ENCODE measurements at places on chromosomes 2 and 18. TPM values are rescaled to one million over a fixed set of nuclear protein-coding genes. Genes with fewer than 3 reads are reported as not detected.

Gene SCN2A
- 0.09 TPM for polyA plus RNA-seq

GRCh38 chr2:102027036-102027980 lies 35.5 kb downstream of the IL1R2 start:
- peak overlapping the region; percentile 82 for H3K27ac ChIP-seq
- H3K27me3 ChIP-seq, result no peaks in the 10 kb centered on the region
- no peak for DNase-seq
- H3K36me3 ChIP-seq, result no peaks in the 10 kb centered on the region
- no peaks in the 10 kb centered on the region for H3K4me1 ChIP-seq
- H3K4me3 ChIP-seq, result no peak overlapping the region

- peaks cover 48% of the 10 kb centered on the region for H3K36me3 ChIP-seq
- H3K4me1 ChIP-seq, result peaks cover 61% of the 10 kb centered on the region
- no peak overlapping the region for H3K27ac ChIP-seq
- DNase-seq, result no peak
- H3K4me3 ChIP-seq, result no peak overlapping the region
- no peaks in the 10 kb centered on the region for H3K27me3 ChIP-seq
Measured at GRCh38 chr2:26778098-26778497, 7.8 kb upstream of the CENPA start.

GRCh38 chr2:176148751-176149421 lies 2.5 kb upstream of the HOXD4 start:
- DNase-seq, result no peak
- no peaks in the 10 kb centered on the region for H3K36me3 ChIP-seq
- no peak overlapping the region for H3K4me3 ChIP-seq
- no peak overlapping the region for H3K27ac ChIP-seq
- H3K27me3 ChIP-seq, result peaks cover 97% of the 10 kb centered on the region
- no peaks in the 10 kb centered on the region for H3K4me1 ChIP-seq

- H3K27ac ChIP-seq, result no peak overlapping the region
- H3K4me3 ChIP-seq, result no peak overlapping the region
- peaks cover 64% of the 10 kb centered on the region for H3K36me3 ChIP-seq
- no peaks in the 10 kb centered on the region for H3K4me1 ChIP-seq
- DNase-seq, result no peak
Measured at GRCh38 chr2:134431838-134432434, 178.1 kb downstream of the MGAT5 start.

GRCh38 chr2:58436872-58437271 lies 195.7 kb upstream of the FANCL start:
- no peak for DNase-seq
- no peaks in the 10 kb centered on the region for H3K36me3 ChIP-seq
- H3K4me3 ChIP-seq, result no peak overlapping the region
- H3K4me1 ChIP-seq, result no peaks in the 10 kb centered on the region

DNA sequence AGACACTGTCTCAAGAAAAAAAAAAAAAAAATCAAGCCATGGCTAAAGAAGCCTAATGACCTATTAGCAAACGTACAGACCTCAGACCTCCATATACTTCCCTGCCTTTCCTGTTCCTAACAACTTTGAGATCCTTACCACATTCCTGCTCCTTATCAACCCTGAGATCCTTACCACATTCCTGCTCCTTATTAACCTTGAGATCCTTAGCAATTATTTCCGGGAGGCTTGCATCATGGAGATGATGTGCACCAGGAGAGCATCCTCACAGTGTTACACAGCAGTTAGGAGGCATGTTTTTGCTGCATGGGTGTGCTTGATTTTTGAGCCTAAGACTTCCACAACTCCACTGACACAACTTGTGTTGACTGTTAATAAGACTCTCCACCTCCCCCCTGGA lies 54.6 kb upstream of the RASGRP3 start:
- no peak overlapping the region for H3K4me3 ChIP-seq
- no peaks in the 10 kb centered on the region for H3K27me3 ChIP-seq
- H3K36me3 ChIP-seq, result no peaks in the 10 kb centered on the region
- H3K27ac ChIP-seq, result no peak overlapping the region

GRCh38 chr2:62473246-62473827 lies 32.7 kb downstream of the TMEM17 start:
- no peak overlapping the region for H3K4me3 ChIP-seq
- H3K4me1 ChIP-seq, result no peaks in the 10 kb centered on the region
- no peaks in the 10 kb centered on the region for H3K27me3 ChIP-seq
- H3K36me3 ChIP-seq, result no peaks in the 10 kb centered on the region
- no peak for DNase-seq

- H3K27me3 ChIP-seq, result no peaks in the 10 kb centered on the region
- no peak for DNase-seq
- H3K4me1 ChIP-seq, result no peaks in the 10 kb centered on the region
- H3K36me3 ChIP-seq, result no peaks in the 10 kb centered on the region
- H3K27ac ChIP-seq, result no peak overlapping the region
Measured at GRCh38 chr2:206955253-206955652, 15.9 kb downstream of the CPO start.

Gene MYCN
- 1.8 TPM for polyA plus RNA-seq

Gene CHST9
- 0.87 TPM for polyA plus RNA-seq

Gene FAHD2A
- polyA plus RNA-seq, result 16.9 TPM

DNA sequence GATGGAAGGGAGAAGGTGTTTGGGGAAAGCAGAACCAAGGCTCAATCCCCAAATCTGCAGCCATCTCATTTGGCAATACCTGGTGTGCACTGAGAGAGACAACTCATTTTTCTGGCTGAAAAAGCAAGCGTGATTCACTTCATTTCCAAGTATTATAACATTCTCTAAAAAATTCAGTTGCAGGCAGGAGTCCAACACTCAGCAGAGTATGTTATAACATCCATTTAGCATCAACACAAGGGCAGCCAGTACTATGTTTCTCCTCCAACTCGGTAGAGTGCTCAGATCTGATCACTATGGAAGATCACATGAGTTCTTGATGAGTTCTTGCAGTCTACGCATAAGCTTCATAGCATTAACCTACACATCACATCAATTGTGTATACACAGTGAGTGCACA lies 99.4 kb upstream of the PID1 start:
- H3K27ac ChIP-seq, result no peak overlapping the region
- no peaks in the 10 kb centered on the region for H3K36me3 ChIP-seq
- H3K4me3 ChIP-seq, result no peak overlapping the region
- no peaks in the 10 kb centered on the region for H3K27me3 ChIP-seq
- no peak for DNase-seq
